ENCODE measurements at places on chromosomes 13 and 19. TPM values are rescaled to one million over a fixed set of nuclear protein-coding genes. Genes with fewer than 3 reads are reported as not detected.

The SULT2B1 gene
- polyA plus RNA-seq = 0.62 TPM

The IZUMO2 gene
- polyA plus RNA-seq = not detected

The LIG1 gene
- 78.8 TPM for polyA plus RNA-seq

The ZNF234 gene
- polyA plus RNA-seq = 21.3 TPM

The SLITRK1 gene
- 0.40 TPM for polyA plus RNA-seq

The HAUS5 gene
- 28.4 TPM for polyA plus RNA-seq

The TEX101 gene
- not detected for polyA plus RNA-seq

The ETV2 gene
- polyA plus RNA-seq = 1.6 TPM

The TRIP10 gene
- polyA plus RNA-seq = 68.9 TPM

The USHBP1 gene
- 7.1 TPM for polyA plus RNA-seq

The PLVAP gene
- polyA plus RNA-seq = 142 TPM

The IGLON5 gene
- polyA plus RNA-seq = 3.7 TPM

The ZNF813 gene
- 6.5 TPM for polyA plus RNA-seq

The LRCH1 gene
- 30.4 TPM for polyA plus RNA-seq

The LYPD3 gene
- polyA plus RNA-seq = 13.2 TPM

All from renal cortex interstitium (tissue), 15 donors.